Forelimb muscle (tissue), 1 donor: ENCODE measurements at places on chromosomes 3 and 15.

GRCh38 chr15:60494108-60494507 is 15.2 kb upstream of the ICE2 start:
- no peak for DNase-seq

GRCh38 chr3:67866571-67866970 is 212.2 kb upstream of the SUCLG2 start:
- no peak for DNase-seq

DNA sequence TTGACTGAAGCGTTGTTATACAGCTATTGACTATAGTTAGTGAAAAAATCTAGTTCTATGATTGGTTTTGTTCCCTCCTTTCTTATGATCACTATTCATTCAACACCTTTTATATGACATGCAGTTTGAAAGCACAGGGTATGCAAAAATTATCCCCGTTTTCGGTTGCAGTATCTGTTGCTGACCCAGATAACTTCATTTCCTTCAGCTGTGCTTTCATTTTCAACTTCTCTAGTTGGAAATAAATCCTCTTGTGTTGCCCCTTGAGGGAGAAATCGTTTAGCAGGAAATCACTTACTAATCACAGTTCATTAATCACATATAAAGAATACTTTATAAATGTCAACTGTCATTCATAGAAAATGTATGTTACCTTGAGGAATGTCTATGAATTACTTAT is 55.1 kb downstream of the MBNL1 start:
- no peak for DNase-seq

DNA sequence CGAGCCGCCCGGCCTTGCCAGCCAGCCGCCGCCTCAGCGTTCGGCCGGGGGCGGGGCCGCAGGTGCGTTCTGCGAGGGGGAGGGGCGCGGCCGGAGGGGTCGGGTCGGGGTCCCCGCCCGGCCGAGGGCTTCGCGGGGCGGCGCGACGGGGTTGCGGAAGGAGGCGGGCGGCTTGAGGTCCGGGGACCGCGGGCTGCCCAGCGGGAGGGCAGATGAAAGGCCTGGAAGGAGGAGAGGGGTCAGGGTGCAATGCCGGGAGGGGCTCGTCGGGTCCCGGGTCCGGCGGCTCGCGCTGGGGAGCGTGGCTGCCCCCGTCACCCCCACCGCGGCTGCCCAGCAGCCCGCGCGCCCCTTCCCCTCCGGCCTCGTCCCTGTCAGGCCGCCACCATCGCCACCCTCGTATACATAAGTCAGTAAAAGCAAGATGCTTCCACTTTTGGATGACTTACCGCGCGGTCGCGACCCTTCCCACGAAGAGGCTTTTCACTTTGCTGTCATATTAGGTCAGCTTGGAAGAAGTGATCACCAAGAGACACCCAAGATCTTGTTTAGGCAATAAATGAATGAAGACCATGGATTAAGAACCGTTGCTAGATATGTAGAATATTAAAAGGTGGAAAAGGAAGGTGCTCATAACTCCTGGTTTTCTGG is 620 bp upstream of the ANP32A start:
- DNase-seq: no peak

GRCh38 chr3:15300323-15301078 is 31.9 kb downstream of the SH3BP5 start:
- DNase-seq: no peak

DNA sequence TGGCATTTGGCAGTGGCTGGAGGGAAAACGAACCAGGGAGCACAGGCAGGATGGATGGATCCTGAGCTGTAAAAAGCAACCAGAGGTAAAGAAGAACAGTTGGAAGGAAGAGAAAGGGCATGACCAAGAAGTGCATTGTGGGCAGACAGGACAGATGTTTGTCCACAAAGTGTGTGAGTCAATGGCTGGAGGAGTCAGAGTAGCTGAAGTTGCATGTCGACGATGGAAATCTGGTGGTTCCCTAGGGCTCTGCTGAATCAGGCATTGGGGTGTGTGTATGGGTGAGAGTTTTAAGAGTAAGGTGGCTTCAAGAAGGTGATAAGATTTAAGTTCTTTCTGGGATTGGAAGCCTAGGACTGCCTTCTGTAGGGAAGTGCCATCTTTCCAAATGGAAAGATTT is 214.0 kb upstream of the BHLHE40 start:
- DNase-seq: no peak

DNA sequence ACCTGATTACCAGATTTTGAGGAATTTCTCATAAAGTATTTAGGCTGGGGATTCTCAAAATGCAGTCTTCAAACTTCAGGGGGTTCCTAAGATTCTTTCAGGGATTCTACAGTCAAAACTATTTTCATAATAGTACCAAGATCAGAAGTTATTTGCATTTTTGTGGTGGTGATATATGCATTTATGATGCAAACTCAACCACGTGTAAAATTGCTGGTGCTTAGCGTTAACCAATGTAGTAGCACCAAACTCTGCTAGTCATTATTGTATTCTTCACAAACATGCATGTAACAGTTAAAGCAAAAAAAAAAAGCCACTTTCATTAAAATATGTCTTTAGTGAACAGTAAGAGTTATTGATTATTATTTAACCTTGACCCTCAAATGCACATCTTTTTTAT is 274.9 kb upstream of the DNAJC19 start:
- DNase-seq: no peak

DNA sequence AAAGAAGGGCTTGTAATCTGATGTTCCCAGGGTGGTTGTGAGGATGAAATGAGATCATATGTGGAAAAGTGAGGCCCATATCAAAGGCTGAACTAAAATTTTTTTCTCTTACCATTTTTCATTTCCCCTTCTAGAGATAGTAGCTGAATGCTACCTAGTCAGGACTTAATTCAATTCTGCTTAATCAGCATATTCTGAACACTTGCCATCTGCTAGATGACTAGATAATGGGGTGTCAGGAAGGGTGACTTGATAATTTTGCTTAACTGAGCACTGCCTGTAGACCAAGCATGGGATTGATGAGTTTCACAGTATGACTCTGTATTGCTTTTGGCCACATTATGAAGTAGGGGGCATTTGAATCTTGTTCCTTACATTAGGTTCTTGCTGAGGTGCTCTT is 136.2 kb downstream of the CHST2 start:
- no peak for DNase-seq

- DNase-seq: no peak
Observed at GRCh38 chr3:99355465-99355864, 282.9 kb upstream of the COL8A1 start.

DNA sequence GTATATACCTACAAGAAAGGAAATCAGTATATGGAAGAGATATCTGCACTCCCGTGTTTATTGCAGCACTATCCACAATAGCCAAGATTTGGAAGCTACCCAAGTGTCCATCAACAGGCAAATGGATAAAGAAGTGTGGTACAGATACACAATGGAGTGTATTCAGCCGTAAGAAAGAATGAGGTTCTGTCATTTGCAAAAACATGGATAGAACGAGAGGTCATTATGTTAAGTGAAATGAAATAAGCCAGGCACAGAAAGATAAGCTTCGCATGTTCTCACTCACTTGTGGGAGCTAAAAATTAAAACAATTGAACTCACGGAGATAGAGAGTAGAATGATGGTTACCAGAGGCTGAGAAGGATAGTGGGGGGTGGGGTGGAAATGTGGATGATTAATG is 53.1 kb downstream of the FAM81A start:
- no peak for DNase-seq

GRCh38 chr3:49346797-49347251 is 7.0 kb upstream of the USP4 start:
- no peak for DNase-seq

- peak; percentile 67 for DNase-seq
Observed at GRCh38 chr3:73766599-73767381, 142.0 kb upstream of the PDZRN3 start.

DNA sequence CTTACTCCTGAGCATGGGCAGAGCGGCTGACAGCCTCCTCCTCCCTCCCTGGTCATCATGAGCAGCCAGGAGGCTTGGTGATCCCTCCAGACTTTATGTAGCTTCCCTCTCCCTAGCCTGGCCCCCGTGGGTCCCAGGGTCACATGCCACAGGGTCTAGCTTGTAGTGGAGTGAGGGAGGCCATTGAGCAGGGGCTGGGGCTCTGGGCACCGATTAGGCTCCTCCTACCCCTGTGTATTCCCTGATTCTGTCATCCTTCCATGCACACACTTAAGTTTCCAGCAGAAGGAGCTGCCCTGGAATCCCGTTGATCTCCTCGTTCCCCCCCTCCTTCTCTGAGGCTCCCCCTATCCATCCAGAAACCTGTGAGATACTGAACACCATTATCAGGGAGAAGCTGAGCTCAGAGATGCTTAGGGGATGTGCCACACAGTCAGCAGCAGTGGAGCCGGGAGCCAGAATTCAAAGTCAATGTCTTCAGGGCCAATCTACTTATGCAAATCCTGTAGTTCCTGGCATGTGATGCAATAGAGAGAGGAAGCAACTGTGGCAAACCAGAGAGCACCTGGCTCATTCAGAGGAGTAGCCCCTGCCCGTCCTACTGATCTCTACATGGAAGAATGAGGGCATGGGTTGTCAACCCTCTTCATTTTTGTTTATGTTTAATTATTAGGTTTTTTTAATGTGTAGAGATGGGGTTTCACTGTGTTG is 17.2 kb downstream of the CCDC33 start:
- DNase-seq: no peak

- DNase-seq: no peak
Observed at GRCh38 chr3:160183345-160184076, 41.7 kb upstream of the C3orf80 start.

- no peak for DNase-seq
Observed at GRCh38 chr3:30770387-30770786, 124.1 kb downstream of the GADL1 start.

DNA sequence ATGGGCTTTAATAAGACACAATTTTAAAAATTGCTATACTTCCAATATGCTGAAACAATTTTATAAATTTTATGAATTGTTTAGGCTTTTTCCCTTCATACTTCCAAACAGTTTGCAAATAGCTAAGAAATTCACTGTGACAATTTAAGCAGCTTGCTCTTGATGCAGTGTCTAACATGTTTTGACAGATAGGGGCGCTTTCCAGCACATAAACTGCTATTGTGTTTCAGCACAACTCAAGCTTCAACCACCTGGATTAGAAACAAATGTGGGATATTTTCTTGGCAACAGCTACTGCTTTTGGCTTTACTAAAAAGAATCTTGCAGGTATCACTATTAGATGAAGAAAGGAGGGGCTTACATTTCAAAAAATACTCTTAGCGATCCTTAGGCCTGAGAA is 565.8 kb upstream of the DPPA4 start:
- no peak for DNase-seq
